ENCODE measurements at places on chromosomes 2 and 18.

DNA sequence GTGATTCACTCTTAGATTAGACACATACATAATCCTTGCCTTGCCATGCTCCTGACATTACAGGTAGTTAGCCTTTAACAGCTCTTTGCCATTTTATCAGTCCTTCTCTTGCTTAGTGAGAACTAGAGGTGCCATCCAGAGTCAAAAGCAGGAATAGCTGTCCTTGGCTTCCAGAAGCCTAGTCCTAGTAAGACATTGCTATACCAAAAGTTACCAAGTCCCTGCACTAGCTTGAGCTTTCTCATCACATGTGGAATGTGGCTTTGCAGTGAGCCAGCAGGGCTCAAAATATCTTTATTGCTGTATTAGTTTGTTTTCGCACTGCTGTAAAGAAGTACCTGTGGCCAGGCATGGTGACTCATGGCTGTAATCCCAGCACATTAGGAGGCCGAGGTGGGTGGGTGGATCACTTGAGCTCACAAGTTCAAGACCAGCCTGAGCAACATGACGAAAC is 104.7 kb upstream of the NOSTRIN start:
- no peak for DNase-seq

DNA sequence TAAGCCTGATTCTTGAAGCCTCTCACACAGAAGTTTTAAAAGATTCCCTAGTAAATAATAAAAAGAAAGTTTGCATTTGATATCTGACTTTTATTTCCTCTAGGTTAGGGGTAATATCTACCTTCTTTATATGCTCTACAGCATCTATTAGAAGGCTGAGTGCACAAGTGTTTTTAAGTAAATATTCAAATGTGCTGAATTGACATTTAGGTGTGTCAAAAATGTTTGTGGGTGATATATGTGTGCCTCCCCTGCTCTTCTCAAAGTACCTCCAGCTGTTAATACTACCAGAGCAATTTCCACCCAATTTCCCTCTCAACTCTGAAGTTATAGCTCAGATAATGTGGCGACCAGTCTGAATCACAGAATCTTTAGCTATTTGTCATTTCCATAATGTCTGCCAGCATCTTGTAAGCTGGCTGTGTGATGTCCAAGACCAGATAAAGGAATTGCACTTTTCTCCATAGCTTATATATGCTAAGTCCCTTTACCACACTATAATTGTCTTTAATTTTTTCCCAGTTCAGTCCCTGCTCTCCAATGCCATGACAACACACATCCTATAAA is 24.4 kb upstream of the ERMN start:
- no peak for DNase-seq

GRCh38 chr2:184628051-184628450 is 29.7 kb downstream of the ZNF804A start:
- DNase-seq: no peak

GRCh38 chr2:30770816-30771576 is 36.2 kb downstream of the CAPN13 start:
- DNase-seq: no peak

- DNase-seq: no peak
Observed at GRCh38 chr2:238700506-238701340, 147.2 kb upstream of the TWIST2 start.

DNA sequence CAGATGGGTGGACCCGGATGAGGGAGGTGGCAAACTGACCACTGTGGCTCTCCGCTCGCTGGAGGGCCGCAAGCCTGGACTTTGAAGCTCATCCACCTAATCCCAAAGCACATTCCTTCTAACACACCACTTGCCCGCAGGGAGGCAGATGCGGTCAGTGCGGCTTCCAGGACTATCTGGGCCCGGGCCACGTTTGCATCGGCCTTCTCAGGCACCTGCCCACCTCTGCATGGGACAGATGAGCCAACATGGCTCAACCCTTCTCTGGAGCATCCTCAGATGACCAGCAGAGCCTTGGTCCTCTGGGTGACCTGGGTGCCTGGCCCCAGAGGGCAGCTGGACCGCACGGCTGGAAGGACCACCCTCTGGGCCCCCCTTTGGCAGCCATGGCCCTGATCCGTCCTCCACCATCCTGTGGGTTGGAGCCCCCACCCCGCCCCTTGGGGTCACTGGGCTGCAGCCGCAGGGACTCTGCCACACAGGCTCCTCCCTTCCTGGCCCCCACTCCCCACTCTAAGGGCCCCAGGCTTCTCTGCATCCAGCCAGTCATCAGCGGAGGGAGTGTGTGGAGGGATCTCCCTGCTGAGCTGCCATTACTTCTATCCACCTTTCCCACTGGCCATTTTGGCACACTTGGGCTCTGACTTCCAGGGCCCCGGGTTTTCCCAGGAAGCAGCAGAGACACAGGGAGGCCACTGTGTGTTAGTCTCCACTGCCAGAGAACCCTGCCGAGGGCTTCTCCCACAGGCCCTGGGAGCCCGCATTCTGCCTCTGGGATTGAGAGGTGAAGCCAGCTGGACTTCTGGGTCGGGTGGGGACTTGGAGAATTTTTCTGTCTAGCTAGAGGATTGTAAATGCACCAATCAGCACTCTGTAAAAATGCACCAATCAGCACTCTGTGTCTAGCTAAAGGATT is 12.3 kb downstream of the HDAC4 start:
- no peak for DNase-seq

- no peak for DNase-seq
Observed at GRCh38 chr18:78857314-78858150, 122.1 kb upstream of the SALL3 start.

- DNase-seq: no peak
Observed at GRCh38 chr2:16816016-16816415, 150.4 kb upstream of the CYRIA start.

GRCh38 chr2:132815516-132815915 is 145.5 kb upstream of the LYPD1 start:
- DNase-seq: peak; percentile 14

GRCh38 chr2:128472789-128473174 is 154.1 kb upstream of the HS6ST1 start:
- DNase-seq: no peak

- DNase-seq: no peak
Observed at GRCh38 chr2:106858810-106859209, 27.2 kb downstream of the ST6GAL2 start.

DNA sequence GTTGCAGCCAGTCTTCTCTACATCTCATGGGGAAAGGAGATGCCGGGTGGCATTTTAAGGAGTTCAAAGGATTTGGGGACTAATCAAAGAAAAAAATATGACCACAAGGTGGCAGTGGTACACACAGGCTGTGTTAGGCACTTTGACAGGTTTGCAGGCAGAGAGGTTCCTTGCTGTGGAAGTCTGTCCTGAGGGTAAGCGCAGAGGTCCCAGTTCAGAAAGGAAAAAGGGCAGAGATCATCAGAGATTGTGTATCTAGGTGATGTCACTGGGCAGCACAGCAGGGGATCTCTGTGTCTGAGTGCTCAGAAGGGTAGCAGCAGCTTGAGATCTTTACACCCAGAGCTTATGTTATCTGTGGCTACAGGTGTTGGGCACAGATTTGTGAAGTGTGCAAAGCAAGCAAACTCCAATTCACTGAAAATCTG is 231.4 kb downstream of the LRRTM1 start:
- DNase-seq: peak; percentile 17

DNA sequence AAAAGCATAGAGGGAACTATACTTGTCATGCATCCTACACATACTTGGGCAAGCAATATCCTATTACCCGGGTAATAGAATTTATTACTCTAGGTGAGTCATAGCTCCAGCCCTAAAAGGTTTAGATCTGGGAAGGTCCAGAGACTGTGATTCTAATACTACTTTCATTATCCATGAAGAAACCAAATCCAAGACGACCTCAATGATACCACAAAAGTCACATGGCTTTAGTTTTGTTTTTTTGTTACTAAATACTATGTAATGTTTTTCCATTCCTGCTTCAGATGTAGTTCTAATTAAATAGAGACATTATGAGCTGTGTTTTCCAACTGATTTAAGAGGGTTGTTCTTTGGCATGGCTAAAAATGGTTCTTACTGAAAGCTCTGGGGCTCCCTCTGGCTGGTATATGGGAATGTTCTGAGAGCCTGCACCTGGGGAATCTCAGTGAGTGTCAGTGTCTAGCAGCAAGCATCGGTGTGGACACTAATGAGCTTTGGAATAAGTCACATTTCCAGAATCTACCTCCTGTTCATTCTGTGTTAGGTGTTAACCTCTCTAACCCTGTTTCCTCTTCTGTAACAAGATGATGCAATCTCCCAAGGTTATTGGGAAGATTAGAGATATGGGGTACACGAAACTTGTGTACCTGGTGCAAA is 20.5 kb upstream of the IL1RL2 start:
- DNase-seq: peak; percentile 40

- DNase-seq: no peak
Observed at GRCh38 chr2:222296311-222296741, 2.5 kb downstream of the PAX3 start.

- no peak for DNase-seq
Observed at GRCh38 chr18:24877066-24877465, 416.6 kb downstream of the HRH4 start.

- DNase-seq: no peak
Observed at GRCh38 chr2:147630585-147630984, 214.2 kb upstream of the ACVR2A start.

DNA sequence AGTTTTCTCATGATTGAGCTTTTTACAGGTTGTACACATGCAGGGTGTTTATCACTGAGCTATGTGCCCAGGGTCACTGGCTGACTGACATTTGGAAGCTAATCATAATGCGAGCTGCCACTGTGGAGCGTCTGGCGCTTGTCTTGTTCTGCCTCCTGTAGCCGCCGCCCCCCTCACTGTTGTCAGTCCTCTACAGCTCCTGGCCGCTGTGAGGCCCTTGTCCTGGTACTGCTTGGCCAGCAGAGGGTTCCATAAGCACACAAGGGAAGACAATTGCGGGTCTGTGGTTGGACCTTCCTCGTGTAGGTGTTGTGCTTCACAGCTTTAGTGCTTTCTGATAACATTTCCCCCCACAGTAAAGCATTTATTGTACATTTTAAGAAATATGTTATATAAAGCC is 105.6 kb upstream of the LDLRAD4 start:
- no peak for DNase-seq

- DNase-seq: no peak
Observed at GRCh38 chr2:118634876-118635275, 212.6 kb downstream of the EN1 start.

GRCh38 chr2:20061476-20061875 is 10.0 kb upstream of the LAPTM4A start:
- no peak for DNase-seq

DNA sequence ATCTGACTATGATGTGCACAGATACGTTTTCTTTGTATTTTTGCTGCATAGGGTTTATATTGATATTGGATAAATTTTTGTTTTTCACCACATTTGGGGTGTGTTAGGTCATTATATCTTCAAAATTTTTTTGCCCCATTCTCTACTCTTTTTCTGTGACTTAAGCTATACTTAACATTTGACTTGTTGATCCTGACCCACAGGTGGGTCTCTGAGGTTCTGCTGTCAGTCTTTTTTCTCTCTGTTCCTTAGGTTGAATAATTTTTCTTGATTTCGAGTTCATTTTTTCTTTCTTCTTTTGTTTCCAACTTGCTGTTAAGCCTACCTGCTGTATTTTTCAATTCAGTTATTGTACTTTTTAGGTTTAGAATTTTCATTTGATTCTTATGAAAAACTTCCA is 12.1 kb downstream of the RAB3GAP1 start:
- no peak for DNase-seq

GRCh38 chr2:26401739-26402541 is at the start of gene DRC1:
DRC1 (plus strand) TSS chr2:26401920; CDS start chr2:26401990, 70 bp downstream.
- no peak for DNase-seq

DNA sequence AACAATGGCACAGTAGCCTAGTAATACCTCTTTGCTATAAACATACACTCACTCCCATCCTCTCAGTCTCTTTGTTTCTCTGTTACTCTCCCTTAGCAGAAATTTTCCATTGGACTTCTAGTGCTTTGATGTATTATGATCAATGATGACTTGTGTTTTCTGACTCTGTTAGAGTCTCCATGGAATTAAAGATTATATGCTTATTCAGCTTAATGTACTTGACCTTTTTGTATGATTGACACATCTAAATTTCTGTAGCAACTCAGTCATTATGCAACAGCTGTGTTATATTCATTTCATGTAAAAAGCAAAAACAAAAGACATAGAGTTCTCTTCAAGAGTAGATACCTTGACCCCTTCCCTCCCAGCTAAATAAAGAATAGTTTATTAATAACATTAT is 173.8 kb downstream of the SLC4A10 start:
- DNase-seq: no peak

DNA sequence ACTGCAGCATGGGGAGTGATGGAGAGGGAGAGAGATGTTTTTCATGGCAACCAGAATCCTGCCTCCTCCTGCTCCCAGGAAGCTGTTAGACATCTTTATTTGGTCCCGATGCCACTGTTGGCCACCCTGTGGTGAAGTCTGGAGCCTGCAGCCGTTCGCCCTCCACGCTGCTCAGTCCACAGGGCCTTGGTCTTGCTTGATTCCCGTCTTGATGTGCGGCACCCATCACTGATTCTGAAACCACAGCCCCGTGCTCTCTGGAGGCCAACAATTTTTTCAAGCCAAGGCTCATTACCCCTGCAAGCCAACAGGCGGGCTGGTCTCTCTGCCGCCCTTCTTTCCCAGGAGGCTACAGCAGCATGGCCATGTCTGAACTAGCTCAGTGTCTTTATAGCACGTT is 24.5 kb downstream of the SIGLEC15 start:
- DNase-seq: peak; percentile 12

GRCh38 chr2:72106978-72107377 is 40.7 kb downstream of the CYP26B1 start:
- no peak for DNase-seq

GRCh38 chr2:234919711-234920110 is 32.1 kb upstream of the SH3BP4 start:
- DNase-seq: peak; percentile 84

GRCh38 chr2:37894047-37894446 is 31.0 kb upstream of the RMDN2 start:
- DNase-seq: no peak

DNA sequence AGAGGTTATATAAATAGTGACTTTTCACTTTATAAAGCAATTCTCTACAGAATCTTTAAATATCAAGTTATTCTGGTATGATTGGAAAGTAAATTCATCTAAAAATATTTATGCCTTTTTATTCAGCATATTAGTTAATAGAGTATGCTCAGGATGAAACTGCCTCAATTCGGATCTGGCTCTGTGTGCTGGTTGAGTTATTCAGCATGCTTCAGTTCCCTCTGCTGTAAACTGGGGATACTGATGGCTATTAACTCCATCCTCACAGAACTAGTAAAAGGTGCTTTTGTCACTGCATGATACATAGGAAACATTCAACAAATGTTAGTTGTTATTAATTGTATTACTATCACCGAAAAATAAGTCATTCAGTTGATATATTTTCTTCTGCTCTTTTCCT is 250.3 kb downstream of the NRXN1 start:
- DNase-seq: no peak

GRCh38 chr18:63961435-63961980 is 8.4 kb upstream of the SERPINB8 start:
- no peak for DNase-seq

- peak; percentile 23 for DNase-seq
Observed at GRCh38 chr2:31729442-31730092, 148.8 kb upstream of the SRD5A2 start.

GRCh38 chr2:203688798-203689197 is 17.6 kb upstream of the CD28 start:
- DNase-seq: no peak

Data from RCC 7860 (cell line).